RCC 7860 (cell line): ENCODE measurements at places on chromosomes 3 and 15.

DNA sequence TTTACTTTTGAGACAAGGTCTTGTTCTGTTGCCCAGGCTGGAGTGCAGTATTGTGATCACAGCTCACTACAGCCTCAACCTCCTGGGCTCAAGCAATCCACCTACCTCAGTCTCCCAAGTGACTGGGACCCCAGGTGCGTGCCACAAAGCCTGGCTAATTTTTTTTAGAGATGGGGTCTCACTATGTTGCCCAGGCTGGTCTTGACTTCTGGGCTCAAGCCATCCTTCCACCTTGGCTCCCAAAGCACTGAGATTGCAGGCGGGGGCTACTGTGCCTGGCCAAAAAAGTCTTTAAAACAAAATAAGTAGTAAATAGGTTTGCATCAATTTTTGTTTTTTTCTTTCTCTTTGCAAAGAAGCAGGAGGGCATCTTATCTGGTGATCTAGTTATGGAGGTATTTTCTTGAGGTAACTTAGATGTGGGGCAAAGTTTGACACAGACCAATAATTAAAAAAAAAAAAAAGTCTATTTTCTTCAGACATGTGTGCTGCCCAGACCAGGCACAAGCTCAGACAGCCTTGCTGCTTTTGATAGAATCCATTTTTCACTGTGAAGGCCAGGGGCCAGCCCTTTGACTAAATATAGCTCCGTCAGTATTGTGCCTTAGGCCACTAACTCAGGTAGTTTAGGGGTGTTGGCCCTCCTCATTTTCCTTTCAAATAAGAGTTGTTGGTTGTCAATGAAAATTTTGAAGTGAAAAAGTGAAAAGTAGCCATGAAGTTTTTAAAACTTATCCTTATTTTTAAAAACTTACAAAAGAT lies 2.5 kb downstream of the ARL6IP5 start:
- no peak for DNase-seq

GRCh38 chr3:195095704-195096036 lies 175.3 kb downstream of the XXYLT1 start:
- DNase-seq = peak; percentile 20

GRCh38 chr15:79458491-79458890 lies 26.4 kb downstream of the MINAR1 start:
- no peak for DNase-seq

- no peak for DNase-seq
Measured at GRCh38 chr3:13715167-13715954, 164.5 kb downstream of the WNT7A start.

GRCh38 chr15:33934396-33934795 lies 33.9 kb upstream of the CHRM5 start:
- no peak for DNase-seq

DNA sequence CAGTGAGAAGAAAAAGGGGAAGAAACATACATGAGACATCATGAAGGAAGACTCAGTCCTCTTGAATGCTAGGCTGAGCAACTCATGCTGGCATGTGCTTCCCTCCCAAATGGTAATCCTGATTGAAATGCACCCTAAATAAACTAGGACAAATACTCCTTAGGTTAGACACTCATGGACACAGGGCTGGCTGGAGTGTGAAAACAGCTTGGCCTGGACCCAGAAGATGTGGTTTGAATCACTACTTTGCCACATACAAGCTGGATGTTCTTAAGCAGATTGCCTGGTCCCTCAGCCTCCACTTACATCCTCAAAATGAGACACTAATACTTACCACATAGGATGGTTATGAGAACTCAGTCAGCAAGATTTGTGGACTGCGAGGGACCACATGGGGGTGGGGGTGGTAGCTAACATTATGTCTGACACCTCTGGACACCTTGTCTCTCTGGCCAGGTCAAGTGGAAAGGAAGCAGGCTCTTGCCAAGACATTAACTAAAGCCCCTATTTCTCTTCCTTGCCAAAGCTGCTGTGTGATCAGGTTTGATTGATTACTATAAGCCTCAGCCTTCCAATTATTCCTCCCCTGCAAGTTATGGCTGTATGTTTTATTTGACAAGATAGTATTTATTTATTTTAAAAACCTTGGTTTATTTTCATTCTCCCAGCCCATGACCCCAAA lies 138.9 kb upstream of the SLC7A14 start:
- peak; percentile 53 for DNase-seq

GRCh38 chr3:29608414-29609327 lies 327.8 kb downstream of the RBMS3 start:
- DNase-seq = no peak

- peak; percentile 13 for DNase-seq
Measured at GRCh38 chr15:82968066-82968465, 15.5 kb upstream of the HOMER2 start.

GRCh38 chr3:1600700-1601418 lies 497.8 kb upstream of the CNTN4 start:
- DNase-seq = no peak

DNA sequence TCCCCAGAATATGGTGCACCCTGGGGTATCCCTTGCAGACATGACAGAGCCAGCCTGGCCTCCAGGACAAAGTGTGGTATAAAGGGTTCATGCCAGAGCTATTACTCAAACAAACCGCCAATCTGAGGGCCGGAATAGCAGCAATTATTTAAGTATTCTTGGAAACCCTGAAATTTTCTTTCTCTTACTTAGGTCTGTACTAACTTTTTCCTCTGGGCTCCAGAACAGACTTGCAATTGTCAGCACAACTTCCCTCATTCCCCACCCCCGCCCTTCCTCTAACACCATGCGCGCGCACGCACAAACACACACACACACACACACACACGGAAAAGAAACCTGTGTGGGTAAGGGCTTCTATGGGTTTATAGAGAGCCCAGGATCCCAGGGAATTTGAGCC lies 56.3 kb downstream of the ISG20 start:
- no peak for DNase-seq

- no peak for DNase-seq
Measured at GRCh38 chr15:91100814-91101607, 954 bp downstream of the SV2B start.

- DNase-seq = no peak
Measured at GRCh38 chr3:34183611-34184340, 385.3 kb downstream of the PDCD6IP start.

DNA sequence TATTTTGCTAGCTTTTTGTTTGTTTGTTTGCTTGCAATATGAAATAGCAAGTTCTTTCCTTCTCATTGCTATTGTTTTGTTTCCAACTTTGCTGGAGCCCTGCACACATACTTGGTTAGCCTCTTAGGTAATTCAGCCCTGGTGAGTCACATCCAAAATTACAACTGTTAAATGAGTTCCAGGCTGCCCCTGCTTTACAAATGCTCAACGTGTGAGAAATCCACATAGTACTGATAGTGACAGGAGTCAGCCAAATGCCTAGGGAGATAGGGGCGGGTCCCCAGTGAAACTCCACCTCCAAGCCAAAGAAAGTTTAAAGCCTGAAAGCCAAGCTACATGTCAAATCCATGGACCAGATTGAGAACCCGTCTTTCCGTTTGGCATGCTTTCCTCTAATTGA lies 81.3 kb upstream of the RNF7 start:
- no peak for DNase-seq

GRCh38 chr3:170178651-170179050 lies 2.9 kb downstream of the PHC3 start:
- no peak for DNase-seq

GRCh38 chr3:168336276-168336675 lies 240.6 kb upstream of the GOLIM4 start:
- no peak for DNase-seq

GRCh38 chr3:31399271-31399670 lies 133.5 kb upstream of the STT3B start:
- DNase-seq = no peak

DNA sequence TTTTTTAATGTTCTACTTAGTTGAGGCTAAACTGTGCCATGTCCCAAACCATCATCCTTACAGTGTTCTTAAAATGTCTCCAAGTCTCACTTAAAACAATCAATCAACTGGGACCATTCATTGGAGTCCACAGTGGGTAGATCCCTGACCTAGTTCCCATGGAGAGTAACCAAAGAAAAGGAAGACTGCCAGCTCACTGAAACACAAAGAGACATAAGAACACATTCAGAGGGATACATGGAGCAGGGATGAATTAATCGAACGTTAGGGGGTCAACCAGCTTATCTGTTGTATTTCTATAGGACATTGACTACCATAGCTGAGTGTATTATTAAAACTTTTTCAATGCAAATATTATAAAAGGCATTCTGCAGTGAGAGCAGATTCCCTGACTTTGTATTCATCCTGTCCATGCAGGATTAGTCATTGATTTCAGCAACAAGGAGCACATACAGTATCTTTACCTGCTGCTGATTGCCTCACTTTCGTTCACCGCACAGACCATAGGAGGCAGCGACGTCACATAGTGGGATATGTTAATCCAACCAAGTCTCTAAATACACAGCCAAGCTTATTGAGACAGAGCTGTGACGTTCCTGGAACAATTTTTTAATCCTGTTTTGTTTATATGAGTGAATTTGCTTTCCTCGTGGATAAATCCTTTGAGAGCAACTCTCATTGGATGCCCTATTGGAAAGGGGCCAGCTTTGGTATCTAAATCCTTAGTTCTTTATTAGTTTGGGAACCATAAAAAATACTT lies 364.9 kb upstream of the RBMS3 start:
- DNase-seq = peak; percentile 56

- no peak for DNase-seq
Measured at GRCh38 chr3:127457546-127458145, 132.9 kb downstream of the TPRA1 start.

- no peak for DNase-seq
Measured at GRCh38 chr3:54159917-54160316, 37.6 kb downstream of the CACNA2D3 start.

- no peak for DNase-seq
Measured at GRCh38 chr3:80556763-80557162, 789.0 kb upstream of the ROBO1 start.

DNA sequence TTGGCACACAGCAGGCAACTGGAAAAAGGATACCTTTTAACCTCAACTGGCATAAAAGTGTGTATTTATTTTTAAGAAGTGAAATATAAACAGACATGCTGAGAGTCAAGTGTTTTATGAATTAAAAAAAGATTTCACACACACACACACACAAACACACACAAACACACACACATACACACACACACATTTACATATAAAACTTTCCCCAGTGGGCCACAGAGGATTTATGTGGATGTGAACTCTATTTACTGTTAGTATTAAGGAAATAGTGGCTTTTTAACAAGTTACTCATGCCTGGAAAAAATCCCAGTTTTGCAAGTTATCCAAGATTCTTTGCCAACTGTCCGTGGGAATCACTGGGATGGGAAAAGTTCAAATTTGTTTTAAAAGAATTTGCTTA lies 725.9 kb upstream of the NR2F2 start:
- no peak for DNase-seq

DNA sequence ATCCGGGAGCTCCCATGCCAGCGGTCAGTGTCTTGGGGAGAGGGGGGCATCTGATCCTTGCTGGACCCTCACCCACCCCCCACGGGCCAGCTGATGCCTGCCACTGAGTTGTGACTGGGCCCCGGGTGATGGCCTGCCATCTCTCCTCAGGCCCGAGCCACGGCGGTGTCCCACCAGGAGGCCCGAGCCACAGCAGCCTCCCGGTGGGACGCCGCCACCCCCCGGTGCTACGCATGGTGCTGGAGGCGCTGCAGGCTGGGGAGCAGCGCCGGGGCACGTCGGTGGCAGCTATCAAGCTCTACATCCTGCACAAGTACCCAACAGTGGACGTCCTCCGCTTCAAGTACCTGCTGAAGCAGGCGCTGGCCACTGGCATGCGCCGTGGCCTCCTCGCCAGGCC lies 4.3 kb downstream of the H1-8 start:
- DNase-seq = no peak

- DNase-seq = no peak
Measured at GRCh38 chr3:194517333-194517732, 30.5 kb upstream of the ATP13A3 start.

- peak; percentile 32 for DNase-seq
Measured at GRCh38 chr3:21484057-21484827, 266.8 kb downstream of the ZNF385D start.

- no peak for DNase-seq
Measured at GRCh38 chr3:38257583-38257982, 8.0 kb upstream of the SLC22A13 start.

GRCh38 chr3:51637941-51638471 lies 33.0 kb upstream of the TEX264 start:
- peak; percentile 50 for DNase-seq

GRCh38 chr15:73851689-73852088 lies 21.7 kb upstream of the TBC1D21 start:
- peak; percentile 10 for DNase-seq

DNA sequence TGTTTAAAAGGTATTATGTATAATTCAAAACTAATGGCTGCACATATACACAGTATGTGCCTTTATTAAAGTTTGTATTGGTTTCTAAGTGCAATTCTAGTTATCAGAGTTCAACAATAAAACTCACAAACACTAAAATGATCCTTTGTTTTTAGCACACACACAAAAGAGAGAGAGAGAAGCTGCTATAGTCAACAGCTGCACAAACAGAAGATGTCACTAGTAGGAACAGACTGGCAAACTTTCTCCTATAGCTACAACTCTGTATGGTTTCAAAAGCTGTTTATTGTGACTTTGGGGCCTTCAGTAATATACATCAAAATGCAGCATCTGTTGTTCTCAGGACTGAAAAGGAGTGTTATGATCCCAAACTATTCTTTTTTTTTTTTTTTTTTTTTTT lies 6.1 kb downstream of the SECISBP2L start:
- no peak for DNase-seq

GRCh38 chr3:194254040-194254439 lies 97.1 kb downstream of the CPN2 start:
- DNase-seq = no peak

DNA sequence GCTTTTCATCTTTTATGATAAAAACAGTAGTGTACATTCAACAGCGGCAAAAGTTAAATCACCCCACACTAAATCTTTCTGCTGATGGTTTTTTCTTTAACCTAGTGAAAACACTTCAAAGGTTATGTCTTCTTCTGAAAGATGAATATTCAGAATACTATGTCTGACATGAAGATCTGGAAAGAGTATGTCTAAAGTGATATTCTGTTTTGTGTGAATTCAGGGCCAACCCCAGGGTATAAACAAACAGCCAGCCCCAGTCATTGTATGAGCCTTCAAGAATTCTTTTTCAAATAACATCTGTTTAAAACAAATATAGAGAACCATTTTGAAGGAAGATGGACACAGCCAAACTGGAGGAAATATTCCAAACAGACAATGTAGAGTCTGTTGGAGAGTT lies 581.0 kb upstream of the NAALADL2 start:
- DNase-seq = no peak
